ENCODE measurements at places on chromosomes 5 and 9.

GRCh38 chr9:1535051-1535450, 480.1 kb upstream of the SMARCA2 start:
- DNase-seq: no peak

- no peak for DNase-seq
Measured at GRCh38 chr9:98502311-98502975, 206.3 kb downstream of the GABBR2 start.

DNA sequence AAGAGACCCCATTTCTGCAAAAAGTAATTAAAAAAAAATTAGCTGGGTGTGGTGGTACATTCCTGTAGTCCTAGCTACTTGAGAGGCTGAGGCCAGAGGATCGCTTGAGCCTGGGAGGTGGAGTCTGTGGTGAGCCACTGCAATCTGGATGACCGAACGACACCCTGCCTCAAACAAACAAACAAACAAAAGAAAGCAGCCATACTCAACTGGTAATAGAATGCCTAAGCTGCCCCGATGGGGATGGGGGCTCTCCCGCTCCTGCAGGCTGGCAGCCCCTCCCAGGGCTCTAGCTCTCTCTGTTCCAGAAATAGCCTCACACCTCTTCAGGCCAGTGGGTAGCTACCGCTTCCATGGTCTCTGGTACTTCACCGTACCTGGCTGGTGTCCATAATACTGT, 241.8 kb downstream of the FANCC start:
- DNase-seq: no peak

DNA sequence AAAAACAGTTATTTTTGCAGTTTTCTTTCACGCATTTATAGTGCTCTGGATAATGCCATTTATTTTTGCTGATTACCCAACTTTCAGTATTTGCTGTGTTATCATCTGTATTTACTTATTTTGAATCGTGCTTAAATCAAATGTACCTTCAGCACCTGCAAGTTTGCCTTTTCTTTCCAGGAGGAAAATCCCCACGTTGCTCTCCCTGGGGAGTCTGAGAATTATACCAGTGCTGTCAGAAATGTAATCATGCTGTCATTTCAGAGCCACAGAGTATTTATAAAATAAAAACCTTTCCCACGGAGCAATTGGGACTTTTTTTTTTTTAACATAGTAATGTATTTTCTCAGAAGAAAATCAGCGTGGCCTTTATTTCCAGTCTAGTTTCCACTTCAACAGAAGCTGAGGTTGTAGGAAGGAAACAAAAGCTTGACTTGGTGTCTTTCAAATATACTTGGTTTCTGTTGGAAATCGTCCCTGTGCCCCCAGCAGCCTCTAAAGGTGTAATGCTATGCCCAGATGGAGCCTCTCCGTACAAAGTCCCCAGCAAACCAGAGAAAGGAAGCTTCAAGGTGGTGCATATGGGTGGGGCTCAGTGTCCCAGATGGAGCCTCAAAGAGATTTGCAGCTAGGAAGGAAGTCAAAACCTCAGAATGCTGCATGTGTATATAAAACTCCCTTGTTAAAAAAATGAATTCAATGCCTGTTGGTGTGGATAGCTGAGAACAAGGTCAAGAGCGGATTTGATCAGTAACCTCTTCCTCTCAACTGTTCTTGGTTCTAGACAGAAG, 2.1 kb downstream of the GPR150 start:
- no peak for DNase-seq

- DNase-seq: no peak
Measured at GRCh38 chr5:5291357-5291756, 131.1 kb upstream of the ICE1 start.

DNA sequence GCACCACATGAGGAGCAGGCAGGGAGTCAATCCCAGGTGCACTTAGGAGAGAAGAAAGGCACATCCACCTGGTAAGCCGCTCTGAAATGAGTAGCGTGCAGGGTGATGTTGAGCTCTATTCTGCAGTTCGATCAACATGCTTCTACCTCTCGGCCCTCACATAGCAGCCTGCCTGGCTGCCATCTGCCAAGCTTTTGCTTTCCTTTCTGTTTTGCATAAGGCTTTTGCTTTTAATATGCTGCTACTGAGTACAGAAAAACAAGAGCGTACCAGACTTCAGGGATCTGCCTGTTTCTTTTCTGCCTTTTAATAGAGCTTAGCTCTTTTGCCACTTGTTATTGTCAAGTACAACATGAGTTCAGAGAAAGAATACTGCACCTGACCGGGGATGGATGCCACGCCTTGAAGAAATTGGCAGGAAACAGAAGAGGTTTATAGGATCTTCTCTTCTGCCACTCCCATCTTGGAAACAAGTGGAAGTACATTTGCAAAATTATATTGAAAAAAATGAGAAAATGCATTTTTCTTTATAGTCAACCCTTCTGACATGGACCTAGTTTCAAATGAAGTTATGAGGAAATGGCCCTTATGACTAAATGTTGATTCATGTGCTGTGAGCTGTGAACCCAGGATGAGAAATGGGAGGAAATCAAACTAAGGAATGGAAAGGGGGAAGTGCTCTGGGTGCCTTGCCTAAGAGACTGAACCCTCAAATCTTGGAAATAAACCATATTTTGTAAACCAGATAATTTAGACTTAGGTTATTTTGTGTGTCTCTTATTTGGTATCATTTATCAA, 4.0 kb upstream of the FCHO2 start:
- no peak for DNase-seq

GRCh38 chr9:35489313-35490154, at the start of gene RUSC2:
Gene RUSC2 (plus strand): TSS chr9:35490111. CDS start chr9:35546522, 56,411 bp downstream.
- DNase-seq: peak; percentile 84

All from globus pallidus (tissue), 1 donor.